Right cardiac atrium (tissue), 5 donors: ENCODE measurements at places on chromosomes 12 and 14. TPM values are rescaled to one million over a fixed set of nuclear protein-coding genes. Genes with fewer than 3 reads are reported as not detected.

DNA sequence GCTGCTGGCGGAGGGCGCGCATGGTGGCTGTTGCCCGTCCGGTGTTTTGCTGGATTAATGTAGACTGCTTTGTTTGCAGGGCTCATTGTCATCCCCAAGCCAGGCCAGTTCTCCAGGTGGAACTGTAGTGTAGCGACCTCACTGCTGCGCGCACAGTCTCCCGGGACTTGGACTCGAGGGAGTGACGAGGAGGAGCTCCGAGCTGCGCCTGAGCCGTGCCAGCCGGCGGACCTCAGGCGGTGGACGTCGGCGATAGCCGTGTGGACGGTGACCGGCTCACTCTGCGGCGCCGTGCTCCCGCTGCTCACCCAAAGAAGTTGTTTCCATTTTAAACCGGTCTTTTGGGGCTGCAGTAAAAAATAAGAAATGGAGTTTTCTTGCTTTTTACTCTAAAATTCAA is 82.2 kb downstream of the MOK start:
- no peak for DNase-seq

DNA sequence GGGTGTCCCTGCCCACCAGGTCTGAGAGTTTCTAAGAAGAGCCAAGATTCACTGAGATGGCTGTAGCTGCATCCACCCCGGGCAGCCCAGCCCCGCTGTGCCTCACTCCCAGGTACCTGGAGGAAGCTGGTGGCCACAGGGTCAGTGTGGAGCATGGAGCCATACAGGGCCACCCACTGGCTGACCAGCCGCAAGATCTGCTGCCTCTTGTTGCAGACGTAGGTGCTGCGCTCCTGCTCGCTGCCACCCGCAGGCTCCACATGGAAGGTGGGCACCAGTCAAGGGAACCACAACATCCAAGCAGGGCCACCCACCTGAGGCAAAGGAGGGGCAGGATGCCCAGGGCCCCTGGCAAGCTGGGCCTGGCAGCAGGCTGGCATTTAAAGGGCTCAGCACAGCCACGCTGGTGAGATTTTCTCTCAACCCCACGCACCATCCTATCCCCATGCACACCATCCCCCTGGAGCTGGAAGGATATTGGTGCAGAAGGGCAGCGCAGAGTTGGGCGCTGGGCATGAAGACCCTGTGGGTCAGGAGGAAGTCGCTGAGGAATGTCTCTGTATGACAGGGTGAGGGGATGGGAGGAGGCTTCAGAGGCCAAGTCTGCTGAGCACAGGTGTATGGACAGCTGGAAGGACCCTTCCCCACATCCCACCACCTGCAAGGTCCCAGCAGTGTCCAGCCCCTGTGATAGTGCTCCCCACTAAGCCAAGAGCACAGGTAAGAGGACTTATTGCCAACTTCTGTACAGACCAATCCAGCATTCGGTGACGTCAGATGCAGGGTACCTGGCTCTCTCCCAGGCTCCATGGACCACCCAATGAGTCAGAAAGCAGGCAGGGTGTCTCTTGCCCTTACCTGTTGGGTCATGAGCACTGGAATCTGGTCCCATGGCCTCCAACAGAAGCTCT is 10.8 kb downstream of the RAPGEF3 start:
- no peak for DNase-seq

DNA sequence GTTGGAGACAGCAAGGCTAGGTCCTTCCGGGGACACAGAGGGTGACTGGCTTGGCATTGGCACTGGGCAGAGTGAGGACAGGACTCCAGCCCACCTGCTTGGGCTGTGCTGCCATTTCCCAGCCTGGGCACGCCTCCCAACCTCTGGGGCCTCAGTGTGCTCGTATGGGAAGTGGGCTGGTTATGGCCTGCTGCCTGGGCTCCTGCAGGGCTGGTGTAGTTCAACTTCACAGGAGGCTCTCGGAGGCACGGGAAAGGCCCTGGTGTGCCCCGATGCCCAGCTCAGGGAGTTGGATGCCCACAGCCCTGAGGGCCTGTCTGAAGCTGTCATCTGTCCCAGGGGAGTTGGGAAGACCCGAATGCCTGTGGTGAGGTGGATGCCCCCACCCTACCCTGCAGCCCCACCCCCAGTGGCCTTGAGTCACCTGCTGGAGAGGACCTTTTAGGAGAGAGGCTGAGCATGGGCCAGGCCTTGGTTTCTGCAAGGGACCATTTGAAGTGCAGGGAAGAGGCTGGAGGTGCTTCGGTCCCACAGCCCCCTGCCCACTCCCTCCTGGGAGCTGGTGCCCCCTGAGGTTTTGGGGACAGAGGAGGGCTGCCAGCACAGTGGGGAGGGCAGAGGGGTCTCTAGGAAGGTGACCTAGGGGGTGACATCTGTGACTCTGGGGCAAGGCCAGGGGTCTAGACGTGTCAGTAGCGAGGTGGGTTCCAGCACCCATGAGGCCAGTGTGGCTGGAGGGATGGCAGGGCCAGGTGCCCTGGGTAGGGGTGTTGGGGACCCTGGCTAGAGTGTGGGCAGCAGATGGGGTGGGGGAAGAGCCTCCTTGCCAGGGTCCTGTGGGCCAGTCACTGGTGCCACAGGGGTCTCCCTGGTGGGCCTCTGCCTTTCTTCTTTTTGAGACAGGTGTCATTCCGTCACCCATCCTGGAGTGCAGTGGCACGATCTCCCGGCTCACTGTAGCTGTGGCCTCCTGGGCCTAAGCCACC is 9.1 kb downstream of the ULK1 start:
- peak; percentile 36 for DNase-seq

DNA sequence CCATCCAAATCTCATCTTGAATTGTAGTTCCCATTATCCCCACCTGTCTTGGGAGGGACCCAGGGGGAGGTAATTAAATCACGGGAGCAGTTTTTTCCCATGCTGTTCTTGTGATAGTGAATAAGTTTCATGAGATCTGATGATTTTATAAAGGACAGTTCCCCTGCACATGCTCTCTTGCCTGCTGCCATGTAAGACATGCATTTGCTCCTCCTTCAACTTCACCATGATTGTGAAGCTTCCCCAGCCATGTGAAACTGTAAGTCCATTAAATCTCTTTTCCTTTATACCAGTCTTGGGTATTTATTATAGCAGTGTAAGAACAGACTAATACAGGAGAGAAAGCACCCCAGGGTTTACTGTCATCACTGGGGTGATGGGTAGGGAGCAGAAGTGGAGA is 220.4 kb upstream of the NUDT4 start:
- no peak for DNase-seq

GRCh38 chr14:54354968-54355641 is 41.7 kb upstream of the CDKN3 start:
- DNase-seq = no peak

The CCDC177 gene
- not detected for total RNA-seq

The TAS2R20 gene
- 1.2 TPM for total RNA-seq
